ENCODE measurements at places on chromosomes 11 and 22. TPM values are rescaled to one million over a fixed set of nuclear protein-coding genes. Genes with fewer than 3 reads are reported as not detected.

CCDC83 gene
- not detected for polyA plus RNA-seq

RAB39A gene
- polyA plus RNA-seq = not detected

CD3D gene
- polyA plus RNA-seq = 1,215 TPM

ADM2 gene
- polyA plus RNA-seq = 0.21 TPM

CDC42BPG gene
- polyA plus RNA-seq = 0.13 TPM

MYO7A gene
- not detected for polyA plus RNA-seq

GRIA4 gene
- polyA plus RNA-seq = not detected
